T-helper 1 cell (primary cell): ENCODE measurements at places on chromosomes 16 and 17.

GRCh38 chr17:7440113-7440833 lies 961 bp downstream of the FGF11 start:
- no peak for DNase-seq

GRCh38 chr17:8892338-8892690 lies 24.8 kb upstream of the PIK3R6 start:
- no peak for DNase-seq

GRCh38 chr17:78131172-78132083 lies 857 bp downstream of the TMC8 start:
- DNase-seq = no peak

DNA sequence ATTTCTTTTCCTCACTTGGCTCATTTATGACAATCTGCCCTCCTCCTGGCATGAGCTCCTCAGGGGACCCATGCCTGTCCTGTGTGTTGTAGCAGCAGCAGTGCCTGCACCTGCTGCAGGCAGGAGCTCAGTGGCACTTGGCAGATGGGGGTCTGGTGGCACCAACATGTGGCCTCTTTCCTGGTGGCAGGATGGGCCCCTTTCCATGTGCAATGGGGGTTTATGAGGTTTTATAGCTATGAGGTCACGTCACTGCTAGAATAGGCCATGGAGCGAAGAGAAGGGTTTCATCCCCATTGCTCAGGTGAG lies 7.0 kb downstream of the ADCY7 start:
- DNase-seq = no peak

DNA sequence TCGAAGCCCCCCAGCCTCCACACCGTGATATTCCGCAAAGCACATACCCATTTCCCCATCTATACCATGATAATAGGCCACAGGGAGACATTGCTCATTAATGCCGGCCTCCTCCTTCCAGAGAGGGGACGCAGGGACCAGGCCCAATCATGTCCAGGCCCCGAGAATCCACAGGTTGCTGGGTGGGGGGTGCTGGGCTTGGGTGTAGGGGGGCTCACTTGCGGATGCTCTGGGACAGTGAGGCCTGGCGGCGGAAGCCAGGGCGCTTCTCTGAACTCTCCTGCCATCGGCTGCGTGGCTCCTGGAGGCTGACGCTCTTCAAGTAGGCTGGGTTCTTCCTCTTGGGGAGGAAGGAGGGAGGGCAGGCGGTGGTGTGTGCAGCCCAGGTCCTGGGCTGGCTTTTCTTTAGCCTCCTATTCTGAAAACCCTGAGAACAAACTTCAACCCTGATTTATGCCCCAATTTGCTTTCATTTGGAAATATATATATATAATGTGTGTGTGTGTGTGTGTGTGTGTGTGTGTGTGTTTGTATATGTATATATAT lies 12.2 kb downstream of the AANAT start:
- no peak for DNase-seq

GRCh38 chr16:15046692-15047376 lies 9.0 kb downstream of the NTAN1 start:
- no peak for DNase-seq

DNA sequence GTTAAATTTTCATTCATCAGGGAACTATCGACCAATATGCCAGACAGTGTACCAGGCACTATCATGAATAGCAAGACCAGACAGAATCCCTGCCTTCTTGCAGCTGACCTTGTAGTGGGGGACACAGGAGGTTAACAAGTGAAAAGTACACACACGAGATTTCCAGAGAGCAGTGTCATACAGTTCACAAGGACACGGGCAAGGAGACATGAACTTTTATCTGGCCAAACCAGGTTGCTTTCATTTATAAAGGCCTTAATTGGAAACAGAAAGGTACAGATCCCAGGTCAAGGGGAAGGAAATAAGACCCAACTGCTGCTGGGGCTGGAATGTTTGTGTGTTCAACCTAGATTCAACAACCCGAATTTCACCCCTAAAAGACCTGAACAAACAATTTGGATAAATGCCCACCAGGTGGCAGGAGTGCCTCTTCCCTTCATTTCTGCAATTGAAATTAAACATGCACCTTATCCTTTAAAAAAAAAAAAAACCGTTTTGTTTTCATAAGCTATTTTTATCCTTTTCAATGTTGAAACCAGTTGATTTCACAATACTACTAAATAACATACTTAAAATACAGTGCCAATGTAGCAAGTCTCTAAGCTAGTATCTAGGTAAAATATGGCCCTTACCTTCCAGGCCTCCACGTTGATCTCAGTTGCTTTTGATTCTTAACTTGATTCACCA lies 65.9 kb downstream of the EMP2 start:
- DNase-seq = peak; percentile 36
